ENCODE measurements at places on chromosomes 13 and 19.

- DNase-seq = no peak
Observed at GRCh38 chr13:98511435-98511834, 65.5 kb downstream of the STK24 start.

DNA sequence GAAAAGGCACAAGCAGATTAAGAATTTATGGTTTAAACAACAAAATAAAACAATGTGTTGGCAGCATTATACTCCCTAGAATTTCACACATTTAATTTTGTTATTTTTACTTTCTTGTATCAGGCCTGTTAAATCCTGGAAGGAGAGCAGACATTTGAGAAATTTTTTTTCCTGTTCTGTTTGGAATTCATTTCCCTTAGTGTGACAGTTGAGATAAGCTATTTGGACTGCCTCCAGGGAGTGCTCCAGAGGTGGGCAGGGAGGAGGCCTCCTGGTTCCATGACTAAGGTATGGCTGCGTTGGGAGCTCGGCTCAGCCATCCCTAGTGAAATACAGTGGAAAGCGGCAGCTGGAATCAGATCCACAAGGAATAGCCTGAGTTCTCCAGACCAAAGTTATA is 185.7 kb downstream of the KCNRG start:
- DNase-seq = no peak

GRCh38 chr19:56899943-56900342 is 59.4 kb upstream of the PEG3 start:
- DNase-seq = no peak

DNA sequence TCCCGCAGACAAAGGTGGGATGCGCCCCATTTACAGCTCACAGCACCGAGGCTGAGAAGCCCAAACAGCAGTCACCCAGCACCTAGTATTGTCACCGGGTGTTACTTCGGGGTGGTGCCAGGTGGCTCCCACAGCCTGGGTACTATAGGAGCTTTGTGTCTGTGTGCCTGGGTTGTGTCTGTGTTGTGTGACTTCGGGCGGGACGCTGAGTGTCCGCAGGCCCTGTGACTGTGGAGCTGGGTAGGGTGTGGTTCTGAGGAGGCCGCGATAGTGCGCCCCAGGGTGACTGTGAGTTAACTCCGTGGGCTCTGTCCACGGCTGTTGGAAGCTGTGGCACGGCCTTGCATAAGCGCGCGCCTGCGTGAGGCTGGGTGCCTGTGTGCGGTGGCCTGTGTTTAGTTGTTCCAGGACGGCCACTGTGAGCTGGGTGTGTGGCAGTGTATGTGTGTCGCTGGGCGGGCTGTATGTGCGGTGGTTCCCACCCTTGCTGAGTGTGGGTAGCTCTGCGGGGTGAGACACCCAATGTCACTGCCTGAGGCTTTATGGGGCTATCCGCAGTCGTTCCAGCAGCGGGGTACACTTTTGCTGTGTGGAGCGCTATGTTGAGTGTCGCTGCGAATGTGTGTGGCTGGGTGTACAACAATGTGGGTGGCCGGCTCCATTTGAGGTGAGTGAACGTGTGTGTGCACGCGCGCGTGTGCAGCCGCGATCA is 559 bp upstream of the SSBP4 start:
- DNase-seq = no peak

- DNase-seq = no peak
Observed at GRCh38 chr13:58619396-58620113, 988.0 kb downstream of the PCDH17 start.

DNA sequence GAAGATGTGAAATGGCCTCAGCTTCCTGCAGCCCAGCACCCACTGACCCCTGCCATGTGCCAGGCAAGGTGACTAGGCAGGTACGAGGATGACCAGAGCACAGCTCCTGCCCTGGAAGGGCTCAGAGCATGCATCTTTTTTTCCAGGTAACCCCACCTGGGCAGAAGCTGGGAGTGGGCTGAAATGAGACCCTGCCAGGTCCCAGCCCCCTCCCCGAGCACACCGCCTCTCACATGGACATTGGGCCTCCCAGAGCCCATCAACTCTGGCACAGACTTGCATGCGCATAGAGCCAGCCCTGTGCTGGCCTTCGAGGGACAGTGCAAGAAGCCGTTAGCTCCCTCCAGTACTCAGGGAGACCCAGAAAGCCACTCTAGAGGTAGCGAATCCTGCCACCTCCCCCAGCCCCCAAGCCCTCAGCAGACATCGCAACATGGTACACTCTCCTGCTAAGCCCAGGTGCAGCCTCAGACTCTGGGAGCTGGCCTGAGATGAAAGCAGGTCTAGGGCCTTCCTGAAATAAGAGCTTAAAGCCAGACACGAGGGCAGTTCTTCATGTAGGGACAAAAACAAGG is 8.9 kb upstream of the VSTM2B start:
- no peak for DNase-seq

DNA sequence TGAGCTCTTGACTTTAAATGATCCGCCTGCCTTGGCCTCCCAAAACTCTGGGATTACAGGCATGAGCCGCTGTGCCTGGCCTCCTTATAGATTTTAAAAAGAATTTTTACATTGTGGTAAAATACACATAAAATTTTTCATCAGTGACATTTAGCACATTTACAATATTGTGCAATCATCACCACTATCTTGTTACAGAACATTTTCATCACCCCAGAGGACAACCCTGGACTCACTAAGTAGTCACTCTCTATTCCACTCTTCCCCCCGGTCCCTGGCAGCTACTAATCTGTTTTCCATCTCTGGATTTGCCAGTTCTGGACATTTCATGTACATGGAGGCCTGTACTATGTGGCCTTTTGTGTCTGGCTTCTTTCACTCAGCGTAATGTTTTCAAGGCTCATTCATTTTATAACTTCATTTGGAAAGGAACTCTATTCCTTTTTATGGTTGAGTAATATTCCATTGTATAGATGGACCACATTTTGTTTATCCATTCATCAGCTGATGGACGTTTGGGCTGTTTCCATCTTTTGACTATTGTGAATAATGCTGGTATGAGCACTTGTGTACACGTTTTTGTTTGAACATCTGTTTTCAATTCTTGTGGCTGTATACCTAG is 19.9 kb downstream of the MEGF8 start:
- DNase-seq = no peak

GRCh38 chr13:62997696-62998095 is 1582.0 kb upstream of the PCDH20 start:
- DNase-seq = no peak

Data from activated B cell treated with CpG ODN at 0.5 μM for 24 hours (primary cell).